ENCODE measurements at places on chromosomes 5 and 9.

GRCh38 chr5:170135796-170136490 is 30.2 kb downstream of the FOXI1 start:
- DNase-seq, result no peak

DNA sequence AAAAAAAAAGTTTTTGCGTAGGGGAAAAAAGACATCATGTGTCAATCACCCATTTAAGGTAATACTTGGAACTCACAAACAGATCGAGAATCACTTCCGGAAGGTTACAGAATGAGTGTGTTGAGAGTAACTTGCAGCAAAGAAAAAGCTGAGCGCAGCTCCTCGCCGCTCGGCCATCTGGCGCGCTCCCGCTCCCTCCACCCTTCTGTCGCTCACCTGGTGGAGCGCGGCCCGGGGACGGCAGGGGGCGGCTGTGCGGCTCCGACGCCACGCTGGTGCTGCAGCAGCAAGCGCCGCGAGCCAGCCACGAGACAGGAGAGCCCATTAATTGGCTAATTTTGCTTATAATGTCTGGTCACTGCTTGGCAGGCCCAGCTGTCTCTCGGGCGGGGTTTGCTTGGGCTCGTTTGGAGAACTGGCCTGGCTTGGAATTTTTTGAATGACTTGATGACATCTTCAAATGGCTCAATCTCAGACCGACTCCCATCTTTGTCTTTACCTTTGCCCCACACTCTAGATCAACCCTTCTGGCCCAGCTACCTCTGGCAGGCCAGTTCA is 601.8 kb downstream of the CCDC171 start:
- no peak for DNase-seq

- no peak for DNase-seq
Observed at GRCh38 chr9:102445181-102445747, 549.9 kb upstream of the CYLC2 start.

- DNase-seq, result no peak
Observed at GRCh38 chr5:40172721-40173120, 507.0 kb upstream of the PTGER4 start.

DNA sequence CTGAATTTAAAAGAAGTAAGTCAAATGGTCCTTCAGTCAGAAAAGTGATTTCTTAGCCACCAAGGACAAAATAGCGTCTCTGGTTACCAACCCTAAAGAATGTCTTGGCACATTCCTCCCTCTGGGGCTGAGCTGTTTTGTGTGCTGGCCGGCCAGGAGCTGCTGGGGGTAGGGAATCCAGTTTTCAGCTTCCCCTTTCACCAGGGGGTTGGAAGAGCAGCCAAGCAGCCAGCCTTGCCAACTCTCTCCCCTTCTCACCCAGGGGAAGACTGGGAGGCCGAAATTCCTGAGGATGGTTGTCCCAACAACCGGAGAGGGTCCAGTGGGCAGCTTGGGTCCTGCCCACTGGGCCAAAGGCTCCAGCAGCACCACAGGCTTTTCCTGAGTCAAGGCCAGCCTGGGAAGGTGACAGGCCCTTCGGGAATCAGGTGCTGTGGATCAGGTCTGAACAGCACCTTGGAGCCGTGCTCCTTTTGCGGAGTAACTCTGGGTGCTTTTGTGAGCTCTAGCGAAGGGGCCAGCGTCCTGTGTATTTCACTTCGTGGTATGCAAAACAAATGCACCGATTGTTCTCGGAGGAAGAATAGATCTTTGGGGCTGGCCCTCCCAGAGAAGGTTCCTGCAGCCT is 4.2 kb downstream of the WWC1 start:
- no peak for DNase-seq
